ENCODE measurements at places on chromosomes 11 and 22.
A peak's percentile ranks its signal among the peaks of the same experiment; 100 is the strongest.

GRCh38 chr11:121740902-121741301 is 288.1 kb upstream of the SORL1-AS1 start:
- no peak for DNase-seq

DNA sequence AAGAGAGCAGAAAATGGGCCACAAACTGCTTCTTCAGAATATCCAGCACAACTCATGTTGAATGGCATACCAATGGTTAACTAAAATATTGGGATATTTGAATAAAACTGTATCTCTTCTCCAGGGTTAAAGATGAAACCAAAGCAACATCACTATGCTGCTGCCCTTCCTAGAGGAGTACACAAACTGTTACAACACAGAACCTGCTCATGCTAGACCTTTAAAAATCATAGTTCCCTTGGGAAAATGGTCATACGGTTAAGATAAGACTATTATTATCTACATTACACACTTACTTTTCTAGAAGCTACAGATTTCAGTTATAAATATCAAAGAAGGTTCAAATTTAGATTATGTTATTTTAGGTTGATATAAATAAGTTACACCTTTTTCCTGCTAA is 78.6 kb upstream of the TP53AIP1 start:
- DNase-seq, result no peak

DNA sequence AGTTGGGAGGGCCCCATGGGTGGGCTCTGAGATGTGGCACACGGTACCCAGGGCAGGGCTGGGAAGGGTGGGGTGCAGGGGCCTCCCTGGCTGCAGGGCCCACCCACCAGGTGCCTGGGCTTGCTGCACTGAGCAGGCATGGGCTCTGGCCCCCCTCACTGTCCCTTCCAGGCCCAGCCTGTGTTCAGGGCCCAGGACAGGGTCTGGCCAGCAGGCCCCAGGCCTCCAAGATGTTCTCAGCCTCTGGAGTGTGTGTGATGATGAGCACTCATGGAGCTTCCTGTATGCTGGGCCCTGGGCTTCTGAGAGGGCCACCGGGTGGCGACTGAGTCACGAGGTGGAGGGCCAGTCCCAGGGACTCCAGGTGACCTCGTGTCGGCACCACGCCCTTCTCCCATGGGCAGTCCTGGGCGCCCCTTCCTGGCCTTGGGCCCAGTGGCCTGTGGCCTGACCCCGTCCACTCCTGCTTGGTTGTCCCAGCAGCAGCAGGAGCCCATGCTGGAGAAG is 55.9 kb upstream of the CCDC188 start:
- DNase-seq, result peak; percentile 31

GRCh38 chr11:37504060-37504611 is 906.1 kb upstream of the RAG2 start:
- peak; percentile 86 for DNase-seq

GRCh38 chr11:27663326-27663725 is 36.9 kb downstream of the BDNF start:
- peak; percentile 45 for DNase-seq

GRCh38 chr22:44391481-44392445 is 79.0 kb upstream of the SHISAL1 start:
- DNase-seq, result no peak

- no peak for DNase-seq
Observed at GRCh38 chr22:50249341-50250248, 1.5 kb downstream of the HDAC10 start.

Measured in iris pigment epithelial cell (primary cell).